ENCODE measurements at places on chromosomes 11 and 22. TPM values are rescaled to one million over a fixed set of nuclear protein-coding genes. Genes with fewer than 3 reads are reported as not detected.

C22orf31 gene
- total RNA-seq = not detected

POU2AF2 gene
- total RNA-seq = not detected

BTBD18 gene
- not detected for total RNA-seq

GAL3ST3 gene
- not detected for total RNA-seq

GALNT18 gene
- total RNA-seq = 3.0 TPM

MRPL40 gene
- total RNA-seq = 26.2 TPM

TYR gene
- total RNA-seq = not detected

SCN4B gene
- total RNA-seq = 0.09 TPM

SYT12 gene
- total RNA-seq = not detected

LGR4 gene
- total RNA-seq = 11.8 TPM

P2RX6 gene
- total RNA-seq = under 0.01 TPM

KCNK7 gene
- total RNA-seq = 0.18 TPM

RBFOX2 gene
- 128 TPM for total RNA-seq

FOLR1 gene
- not detected for total RNA-seq

POTEH gene
- total RNA-seq = not detected

Data from endothelial cell of coronary artery (primary cell).